ENCODE measurements at places on chromosomes 6 and 20.
A peak's percentile ranks its signal among the peaks of the same experiment; 100 is the strongest.

DNA sequence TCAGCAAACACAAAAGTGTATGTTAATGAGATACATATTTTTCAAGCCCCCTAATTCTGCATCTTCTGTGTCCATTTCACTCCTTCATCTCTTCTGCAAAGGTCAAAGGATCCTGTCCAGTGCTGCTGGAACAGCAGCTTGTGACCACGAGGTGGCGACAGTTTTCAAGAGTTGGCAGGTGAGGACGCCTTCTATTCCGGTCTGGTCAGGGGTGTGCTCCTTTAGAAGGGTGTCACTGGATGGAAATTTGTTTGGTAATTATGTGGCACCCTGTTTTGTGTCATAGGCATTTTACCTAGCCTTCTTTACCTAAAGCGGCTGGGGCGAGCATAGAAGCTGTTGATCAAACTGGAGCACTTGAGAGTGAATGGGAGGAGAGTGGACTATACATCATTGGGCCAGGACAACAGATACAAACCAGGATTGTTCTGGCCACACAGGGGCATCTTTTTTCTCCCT lies 32.9 kb upstream of the ERVFRD-1 start:
- DNase-seq, result peak; percentile 69

DNA sequence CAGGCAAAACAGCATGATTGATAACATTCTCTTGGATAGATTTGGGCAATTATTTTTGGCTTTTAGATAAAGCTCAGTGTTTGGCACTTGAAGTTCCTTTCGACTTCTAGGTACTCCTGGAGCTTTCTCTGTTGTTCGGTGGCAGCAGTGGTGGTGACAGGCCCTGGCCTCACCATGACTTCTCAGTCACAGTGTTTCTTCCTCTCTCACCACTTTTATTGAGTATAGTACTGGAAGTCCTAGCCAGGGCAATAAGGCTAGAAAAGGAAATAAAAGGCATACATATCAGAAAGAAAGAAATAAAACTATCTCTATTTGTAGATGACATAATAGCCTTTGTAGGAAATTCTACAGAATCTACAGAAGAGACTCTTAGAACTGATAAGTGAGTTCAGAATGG lies 101.2 kb upstream of the SIRPG start:
- DNase-seq, result no peak

GRCh38 chr6:64258752-64259151 lies 623.1 kb downstream of the PHF3 start:
- DNase-seq, result no peak

GRCh38 chr6:5173810-5174209 lies 86.9 kb downstream of the LYRM4 start:
- no peak for DNase-seq

DNA sequence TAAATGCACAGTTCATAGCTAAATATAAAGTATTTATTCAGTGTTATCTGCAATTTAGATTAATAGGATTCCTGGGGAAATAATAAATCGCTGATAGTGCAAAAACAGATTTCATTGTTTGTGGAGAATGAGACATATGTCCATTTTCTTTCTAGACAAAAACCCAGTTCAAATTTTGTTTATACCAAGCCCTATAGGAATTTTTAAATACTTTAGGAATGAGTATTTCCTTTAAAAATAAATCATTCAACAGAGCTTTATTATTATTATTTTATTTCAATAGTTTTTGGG lies 86.5 kb downstream of the METTL24 start:
- no peak for DNase-seq

DNA sequence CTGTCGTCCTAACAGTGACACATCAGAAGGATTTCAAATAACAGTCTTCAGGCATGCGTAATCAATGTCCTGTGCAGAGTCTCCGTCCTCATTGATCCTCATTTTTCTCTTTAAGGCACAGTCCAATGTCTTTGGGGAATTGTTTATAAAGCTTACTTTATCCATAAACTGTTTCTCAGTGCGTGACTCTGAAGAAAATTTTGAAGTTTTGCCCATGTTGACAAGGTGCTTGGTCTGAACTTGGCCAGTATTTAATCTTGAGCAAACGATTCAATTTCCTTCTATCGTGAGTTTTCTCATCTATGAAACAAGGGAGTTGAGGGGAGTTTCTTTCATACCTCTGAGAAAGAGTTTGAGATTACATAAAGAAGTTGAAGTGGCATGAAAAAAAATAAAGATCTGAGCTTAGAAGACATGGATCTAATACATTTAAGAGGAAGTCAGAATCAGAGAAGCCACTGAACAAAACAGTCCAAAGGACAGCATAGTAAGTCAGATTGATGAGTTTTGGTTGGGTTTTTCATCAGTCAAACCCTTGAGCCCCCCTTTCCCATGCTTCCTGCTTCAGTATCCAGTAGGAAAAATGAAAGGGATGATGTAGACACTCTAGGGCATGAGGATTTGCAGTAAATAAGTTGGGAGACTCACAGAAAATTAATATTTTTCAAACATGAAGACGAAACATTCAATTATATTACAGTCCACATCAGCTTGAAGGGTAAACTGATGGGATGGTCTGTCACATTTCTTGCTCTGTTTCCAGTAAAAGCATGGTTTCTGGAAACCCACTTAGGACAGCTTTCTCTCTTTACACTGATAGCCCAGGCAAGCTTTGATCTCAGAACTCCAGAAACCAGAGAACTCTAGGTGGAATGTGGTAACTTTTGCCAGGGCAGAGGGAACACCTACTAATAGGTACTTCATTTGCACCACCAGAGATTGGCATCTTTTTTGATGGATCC lies 8.1 kb downstream of the EDN1 start:
- DNase-seq, result no peak

DNA sequence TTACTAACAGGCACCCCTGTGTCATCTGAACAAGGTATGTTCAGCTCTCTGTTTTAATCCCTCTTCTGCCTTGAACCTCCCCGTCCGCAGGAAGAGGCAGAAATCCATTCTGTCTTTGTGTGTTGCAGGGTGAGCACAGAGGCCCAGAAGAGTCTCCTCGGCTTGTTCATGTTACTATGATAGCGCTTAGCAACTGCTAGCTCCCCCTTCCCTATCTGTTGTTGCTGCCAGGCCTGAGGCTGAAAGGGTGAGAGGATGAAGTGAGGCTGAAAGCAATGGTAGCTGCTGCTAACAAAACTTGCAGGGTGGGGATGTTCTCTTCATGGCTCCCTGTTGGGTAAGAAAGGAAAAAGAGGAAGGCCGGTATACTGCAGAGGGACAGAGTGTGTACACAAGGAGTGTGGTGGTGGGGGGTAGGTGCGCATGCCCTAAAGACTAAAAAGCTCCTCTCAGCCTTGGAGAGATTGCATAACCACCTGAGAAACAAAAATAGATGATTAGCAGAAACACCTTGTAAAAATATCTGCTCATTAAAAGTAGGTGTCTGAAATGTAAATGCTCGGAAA lies 55.2 kb upstream of the CITED2 start:
- no peak for DNase-seq

GRCh38 chr20:5706797-5707196 lies 43.4 kb upstream of the SHLD1 start:
- no peak for DNase-seq

DNA sequence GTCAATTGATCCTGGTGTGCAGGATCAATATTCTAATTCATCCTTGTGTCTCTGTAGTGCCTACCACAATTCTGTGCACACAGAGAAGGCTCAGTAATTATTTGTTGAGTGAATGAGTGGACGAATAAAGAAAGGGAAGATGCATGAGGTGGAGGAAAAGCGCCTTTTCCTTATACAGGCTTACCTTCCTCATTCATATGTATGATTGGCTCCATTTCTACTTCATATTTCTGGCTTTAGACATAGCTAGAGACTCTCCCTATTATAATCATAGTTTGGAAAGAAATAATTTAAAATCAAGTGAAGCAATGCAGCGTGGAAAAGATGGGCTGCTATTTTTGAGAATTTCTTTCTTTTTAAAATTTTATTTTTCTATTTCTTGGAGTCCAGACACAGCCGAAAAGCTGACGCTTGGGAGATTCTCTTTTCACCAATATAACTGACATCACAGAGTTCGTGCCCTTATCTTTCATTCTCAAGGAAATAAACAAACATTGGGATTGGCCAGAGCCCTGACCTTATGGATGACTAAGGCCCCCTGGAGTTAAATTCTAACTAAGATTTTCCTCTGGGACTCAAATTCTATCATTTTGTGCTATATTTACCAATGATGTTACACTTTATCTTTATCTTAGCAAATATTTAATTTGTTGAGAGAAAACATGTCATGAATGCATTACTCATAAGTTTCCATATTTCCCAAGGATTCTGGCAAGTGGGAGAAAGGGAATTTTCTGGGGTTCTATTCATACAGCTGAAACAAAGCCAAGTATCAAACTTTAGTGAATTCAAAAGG lies 48.1 kb downstream of the PRL start:
- no peak for DNase-seq

DNA sequence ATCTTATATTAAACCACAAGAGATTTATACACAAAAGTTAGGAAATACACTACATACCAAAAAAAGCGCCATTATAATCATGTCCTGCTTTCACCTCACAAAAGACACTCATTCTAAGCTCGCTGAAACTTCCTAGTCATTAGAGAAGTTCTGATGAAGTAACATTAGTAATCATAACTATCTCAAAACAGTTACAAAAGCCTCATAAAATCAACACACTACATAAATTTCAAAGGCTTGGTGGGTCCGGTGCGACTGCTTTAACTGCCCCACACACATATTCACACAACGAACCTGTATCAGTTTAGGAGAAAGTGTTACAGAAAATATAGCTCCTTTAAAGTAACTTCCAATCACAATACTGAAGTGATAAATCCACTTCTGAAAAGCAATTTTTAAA lies 1.9 kb downstream of the PHIP start:
- DNase-seq, result no peak

DNA sequence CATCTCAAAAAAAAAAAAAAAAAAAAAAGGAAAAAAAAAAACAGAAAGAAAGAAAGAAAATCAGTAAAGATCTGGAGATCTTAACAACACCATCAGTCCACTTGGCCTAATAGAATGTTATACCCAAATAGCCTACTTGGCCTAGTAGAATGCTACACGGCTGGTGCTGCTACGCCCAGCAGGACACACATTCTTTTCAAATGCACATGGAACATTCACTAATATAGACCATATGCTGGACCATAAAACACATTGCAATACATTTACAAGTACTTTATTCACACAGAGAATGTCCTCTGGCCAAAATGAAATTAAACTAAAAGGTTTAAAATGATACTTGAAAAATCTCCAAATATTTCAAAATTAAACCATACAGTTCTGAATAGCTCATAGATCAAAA lies 80.0 kb upstream of the TNFAIP3 start:
- no peak for DNase-seq

GRCh38 chr6:20839630-20840029 lies 305.4 kb downstream of the CDKAL1 start:
- no peak for DNase-seq

DNA sequence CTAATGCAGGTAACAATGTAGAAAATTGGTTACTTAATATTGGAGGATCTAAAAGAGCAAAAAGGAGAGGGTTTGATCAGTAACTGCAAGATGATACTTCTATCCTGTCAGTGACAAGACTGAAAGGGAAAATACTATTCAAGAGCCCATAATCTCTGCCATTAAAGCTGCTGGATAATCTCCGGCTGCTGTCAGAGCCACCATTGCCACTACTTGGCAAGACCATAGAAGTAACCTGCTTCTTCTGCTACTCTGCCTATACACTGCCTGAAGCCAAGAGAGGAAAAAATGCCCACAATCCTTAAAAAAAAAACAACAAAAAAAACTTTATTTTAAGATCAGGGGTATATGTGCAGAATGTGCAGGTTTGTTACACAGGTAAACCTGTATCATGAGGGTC lies 386.5 kb upstream of the ID4 start:
- DNase-seq, result no peak

DNA sequence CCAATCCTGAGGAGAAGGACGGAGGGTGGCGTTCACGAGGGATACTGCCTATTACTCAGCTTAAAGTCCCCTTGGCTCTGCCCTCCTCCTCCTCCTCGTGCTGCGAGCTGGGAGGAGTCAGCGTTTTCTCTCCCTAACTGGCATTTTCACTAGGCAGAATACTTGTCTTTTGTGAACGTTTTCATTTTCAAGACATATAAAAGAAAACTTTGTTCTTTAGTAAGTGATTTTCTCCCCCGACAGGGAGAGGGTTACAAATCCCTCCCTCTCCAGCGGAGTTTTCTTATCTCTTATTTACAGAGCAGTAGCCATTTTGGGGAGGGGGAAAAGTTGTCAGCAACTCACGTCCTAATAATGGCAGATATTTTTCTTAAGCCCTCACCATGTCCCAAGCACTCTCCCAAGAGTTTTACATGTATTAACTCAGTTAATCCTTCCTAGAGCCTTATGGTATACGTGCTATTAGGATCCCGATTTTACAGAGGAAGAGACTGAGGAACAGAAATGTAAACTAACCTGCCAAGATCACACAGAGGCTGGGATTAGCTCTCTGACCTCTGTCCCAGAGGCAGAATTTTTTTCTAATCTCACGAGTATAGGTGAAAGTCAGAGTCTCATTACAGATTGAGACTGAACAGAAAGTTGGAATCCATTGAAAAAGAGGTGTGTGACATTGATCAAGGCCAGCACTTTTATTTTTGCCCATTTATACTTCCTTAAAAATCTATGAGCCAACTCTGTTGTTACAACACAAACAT lies 30.0 kb upstream of the ZNF217 start:
- DNase-seq, result peak; percentile 24

GRCh38 chr6:13486679-13487121 lies 700 bp downstream of the GFOD1 start:
- peak; percentile 52 for DNase-seq

DNA sequence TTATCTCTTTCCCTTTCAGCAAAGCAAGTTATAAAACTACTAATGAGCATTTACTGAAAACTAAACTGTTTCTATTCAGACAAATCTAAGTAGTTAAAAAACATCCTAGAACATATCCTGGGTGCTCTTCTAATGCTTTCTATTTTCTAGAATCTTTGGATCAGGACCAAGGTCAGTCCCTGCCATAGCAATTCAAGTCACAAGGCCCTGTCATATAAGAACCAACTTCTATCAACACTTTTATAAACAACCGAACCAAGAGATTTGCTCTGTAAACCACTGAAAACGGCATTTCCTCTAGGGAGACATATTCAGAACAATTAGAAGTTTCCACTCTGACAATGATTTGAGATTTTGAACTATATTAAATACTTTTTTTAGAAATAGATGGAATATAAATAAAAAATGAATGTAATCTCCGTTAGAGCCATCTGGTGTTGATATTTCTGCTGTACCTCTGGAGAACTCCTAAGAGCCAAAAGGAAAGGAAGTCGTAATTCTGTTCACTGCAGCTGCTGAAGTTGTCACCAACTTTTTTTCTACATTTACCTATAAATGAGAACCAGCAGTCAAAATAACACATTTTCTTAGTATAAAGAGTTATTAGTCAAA lies 51.4 kb upstream of the LGSN start:
- DNase-seq, result no peak
